Sigmoid colon (tissue), 7 donors: ENCODE measurements at places on chromosomes 2 and 18. TPM values are rescaled to one million over a fixed set of nuclear protein-coding genes. Genes with fewer than 3 reads are reported as not detected.

Gene CD28
- 2.5 TPM for polyA plus RNA-seq

Gene NEU2
- polyA plus RNA-seq = not detected

Gene KCNE4
- 3.8 TPM for polyA plus RNA-seq

Gene FHOD3
- 1.2 TPM for polyA plus RNA-seq

Gene ABCB11
- 0.46 TPM for polyA plus RNA-seq

Gene KRTCAP3
- polyA plus RNA-seq = 93.5 TPM

Gene REG1B
- polyA plus RNA-seq = 10.8 TPM

Gene CRYGB
- polyA plus RNA-seq = not detected
